Upper lobe of left lung (tissue), 6 donors: ENCODE measurements at places on chromosomes 11 and 22.

- peak; percentile 82 for DNase-seq
Measured at GRCh38 chr11:47565340-47566148, at the start of gene PTPMT1. Gene PTPMT1, plus strand, starts transcription at chr11:47565599. Its CDS starts 24 bp downstream, at chr11:47565623.

DNA sequence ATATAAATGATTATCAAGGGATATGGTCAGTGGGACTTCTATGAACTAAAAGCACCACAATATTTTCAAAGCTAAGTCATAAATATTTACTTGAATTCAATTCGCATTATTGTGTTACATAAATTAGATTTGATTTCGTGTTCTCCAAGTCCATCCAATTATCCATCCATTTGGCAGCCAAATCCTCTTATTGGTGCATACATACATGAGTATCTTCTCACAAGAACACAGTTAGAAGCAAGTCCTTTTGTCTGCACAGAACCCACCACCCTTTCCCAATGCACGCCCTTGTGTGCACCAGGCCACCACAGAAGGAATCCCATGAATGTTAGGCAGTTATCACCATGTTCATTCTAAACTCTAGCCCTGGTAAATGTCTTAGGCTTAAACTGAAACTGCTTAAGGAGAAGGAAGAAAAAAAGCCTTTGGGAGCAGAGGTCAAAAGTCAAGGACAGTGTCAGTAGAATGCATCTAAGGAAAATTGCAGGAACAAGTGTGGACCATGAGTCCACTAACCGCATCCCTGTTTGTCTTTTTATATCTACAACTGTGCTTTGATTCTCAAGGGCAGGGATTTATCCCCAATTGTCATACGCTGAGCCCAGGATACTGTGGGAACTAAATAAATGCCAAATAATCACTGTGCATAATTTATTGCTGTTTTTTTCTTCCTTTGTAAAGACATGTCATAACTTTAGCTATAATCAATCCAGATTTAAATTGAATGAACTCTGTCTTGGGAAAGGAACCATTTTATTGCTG is 108.2 kb upstream of the DDI1 start:
- no peak for DNase-seq

DNA sequence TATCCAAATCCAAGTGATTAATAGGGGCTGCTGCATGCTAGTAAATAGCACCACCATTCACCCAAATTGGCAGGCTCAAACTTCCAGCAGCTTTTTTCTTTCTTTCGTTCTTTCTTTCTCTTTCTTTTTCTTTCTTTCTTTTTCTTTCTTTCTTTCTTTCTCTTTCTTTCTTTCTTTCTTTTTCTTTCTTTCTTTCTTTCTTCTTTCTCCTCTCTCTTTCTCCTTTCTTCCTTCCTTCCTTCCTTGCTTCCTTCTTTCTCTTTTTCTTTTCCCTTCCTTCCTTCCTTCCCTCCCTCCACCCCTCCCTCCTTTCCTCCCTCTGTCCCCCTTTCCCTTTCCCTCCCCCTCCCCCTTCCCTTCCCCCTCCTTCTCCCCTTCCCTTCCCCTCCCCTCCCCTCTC is 81.5 kb downstream of the PDE3B start:
- DNase-seq = no peak

DNA sequence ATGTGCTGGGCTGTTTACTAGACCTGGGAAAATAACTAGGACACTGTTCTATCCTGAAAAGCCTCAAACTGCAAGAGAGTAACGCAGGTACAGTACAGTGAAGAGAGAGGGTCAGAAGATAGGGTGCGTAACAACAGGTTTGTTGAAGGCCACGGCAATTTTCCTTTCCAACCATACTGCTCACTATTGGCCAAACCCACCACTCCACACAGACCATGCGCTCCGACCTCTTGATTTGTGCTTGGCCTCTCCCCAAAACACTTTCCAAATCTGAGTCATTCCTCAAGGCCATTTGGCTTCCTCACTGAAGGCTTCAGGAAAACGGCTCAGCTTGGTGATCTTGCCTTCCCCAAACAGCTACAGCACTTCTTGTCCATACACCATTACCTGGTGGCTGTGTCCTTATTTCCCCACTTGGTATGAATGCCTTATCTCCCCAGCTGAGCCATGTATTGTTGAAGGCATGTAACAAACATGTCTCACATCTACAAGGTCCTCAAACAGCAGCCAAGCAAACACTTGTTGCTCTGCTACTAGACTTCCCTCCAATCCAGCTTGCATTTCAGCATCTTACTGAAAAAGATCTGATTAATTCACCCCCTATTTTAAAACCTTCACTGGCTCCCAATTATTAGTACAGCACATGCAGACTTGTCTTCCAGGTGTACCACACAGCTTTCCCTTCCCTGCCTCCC is 40.9 kb downstream of the TCF20 start:
- DNase-seq = peak; percentile 46

DNA sequence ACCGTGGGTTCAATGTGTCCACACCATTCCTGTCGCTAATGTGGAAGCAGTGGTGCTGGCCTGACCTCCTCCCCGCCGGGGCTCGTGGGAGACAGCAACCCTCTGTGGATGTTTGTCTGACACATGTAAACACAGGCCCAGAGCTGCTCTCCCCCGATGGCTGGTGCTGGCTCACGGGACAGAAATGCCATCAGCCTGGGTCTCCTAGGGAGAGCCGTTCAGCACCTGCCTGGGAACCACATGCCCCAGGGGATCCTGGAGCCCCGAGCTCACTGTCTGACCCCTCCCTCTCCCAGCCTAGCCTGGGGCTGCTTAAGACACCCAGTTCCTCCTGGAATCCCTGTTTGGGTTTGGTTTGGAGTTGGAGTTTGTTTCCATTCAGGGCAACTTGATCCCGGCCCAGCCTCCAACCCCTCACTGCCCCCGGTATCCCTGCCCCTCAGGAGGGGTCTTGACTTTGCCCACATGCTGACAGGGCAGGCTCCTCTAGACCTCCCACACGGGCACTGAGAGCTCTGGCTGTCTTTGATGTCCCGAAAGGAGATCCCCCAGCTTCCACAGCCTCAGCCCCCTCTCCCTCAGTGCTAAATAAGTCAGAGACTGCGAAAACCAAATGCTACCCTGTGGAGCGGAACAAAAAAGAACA is 50.9 kb upstream of the WNT11 start:
- DNase-seq = no peak

DNA sequence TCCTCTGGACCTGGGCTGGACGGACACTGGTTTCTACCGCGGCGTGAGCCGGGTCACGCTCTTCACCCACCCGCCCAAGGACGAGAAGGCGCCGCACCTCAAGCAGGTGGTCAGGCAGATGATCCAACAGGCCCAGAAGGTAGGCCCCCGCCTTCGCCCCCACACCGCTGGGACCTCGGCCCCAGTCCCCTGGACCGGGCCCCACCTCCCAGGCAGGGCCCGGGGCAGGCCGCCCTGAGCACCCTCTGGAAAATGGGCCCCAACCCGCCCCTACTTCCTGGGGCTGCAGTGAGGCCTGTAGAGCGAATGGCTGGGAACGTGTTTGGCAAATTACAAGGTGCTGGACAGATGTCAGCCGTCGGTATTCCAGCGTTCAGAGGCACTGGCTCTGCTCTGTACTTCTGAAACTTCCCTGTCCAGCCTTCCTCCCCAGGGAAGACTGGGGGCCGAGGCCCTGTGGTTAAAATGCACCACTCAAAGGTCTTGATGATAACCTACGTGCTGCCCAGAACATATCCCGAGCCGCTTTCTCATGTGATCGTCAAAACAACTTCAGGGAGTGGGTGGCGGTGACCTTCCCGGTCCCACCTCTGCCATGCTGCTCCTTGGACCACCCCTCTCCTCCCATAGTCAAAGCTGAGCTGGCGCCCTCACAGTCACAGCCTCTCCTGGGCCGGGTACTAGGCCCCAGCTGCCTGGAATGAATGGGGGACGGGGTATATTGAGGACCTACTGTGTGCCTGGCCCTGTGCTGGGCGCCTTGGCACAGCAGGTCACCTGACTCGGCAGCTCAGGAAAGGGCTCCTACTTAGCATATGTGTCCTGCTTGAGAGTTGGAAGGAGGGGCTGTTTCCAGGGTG is 869 bp downstream of the FAM83F start:
- DNase-seq = no peak

DNA sequence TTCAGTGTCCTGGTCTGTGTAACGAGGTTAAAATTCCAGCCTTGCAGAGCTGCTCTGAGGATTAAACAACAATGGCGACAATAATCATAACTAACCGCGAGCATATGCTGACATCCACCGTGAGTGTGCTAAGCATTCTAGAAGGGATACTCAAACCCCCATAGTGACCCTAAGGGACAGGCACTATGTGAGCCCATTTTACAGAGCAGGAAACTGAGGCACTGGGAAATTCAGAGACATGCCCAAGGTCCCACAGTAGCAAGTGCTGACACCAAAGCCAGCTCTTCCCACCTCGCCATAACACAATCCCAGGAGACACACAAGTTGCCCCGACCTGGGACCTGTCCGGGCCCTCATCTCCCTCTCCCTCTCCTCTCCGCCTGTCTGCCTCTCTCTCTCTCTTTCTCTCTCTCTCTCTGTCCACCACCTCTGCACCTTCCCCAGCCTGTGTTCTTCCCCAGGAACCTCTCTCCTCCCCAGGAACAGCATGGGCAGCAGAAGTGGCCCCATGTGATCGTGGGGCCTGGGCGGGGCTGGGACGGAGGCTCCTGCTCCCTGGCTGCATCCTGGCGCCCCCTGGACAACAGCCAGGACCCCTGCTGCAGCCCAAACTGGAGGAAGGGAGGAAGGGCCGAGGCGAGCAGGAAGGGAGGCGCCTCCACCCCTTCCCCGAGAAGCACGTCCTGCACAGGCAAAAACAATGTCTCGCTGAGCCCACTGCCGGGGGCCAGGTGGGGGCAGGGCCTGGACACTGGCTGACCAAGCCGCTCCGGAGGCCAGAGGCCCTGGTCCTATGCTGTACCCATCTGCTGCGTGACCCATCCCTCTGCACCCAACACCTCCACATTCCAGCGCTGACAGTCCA is 14.8 kb upstream of the MFNG start:
- peak; percentile 61 for DNase-seq

GRCh38 chr11:61675826-61676225 is 4.4 kb upstream of the DAGLA start:
- DNase-seq = no peak

GRCh38 chr11:65918211-65919140 is at the start of gene C11orf68:
Gene C11orf68, minus strand, starts transcription at chr11:65919062. Its CDS starts 31 bp downstream, at chr11:65919031.
- no peak for DNase-seq

GRCh38 chr11:119144825-119145486 is 3.9 kb upstream of the ABCG4 start:
- peak; percentile 37 for DNase-seq

DNA sequence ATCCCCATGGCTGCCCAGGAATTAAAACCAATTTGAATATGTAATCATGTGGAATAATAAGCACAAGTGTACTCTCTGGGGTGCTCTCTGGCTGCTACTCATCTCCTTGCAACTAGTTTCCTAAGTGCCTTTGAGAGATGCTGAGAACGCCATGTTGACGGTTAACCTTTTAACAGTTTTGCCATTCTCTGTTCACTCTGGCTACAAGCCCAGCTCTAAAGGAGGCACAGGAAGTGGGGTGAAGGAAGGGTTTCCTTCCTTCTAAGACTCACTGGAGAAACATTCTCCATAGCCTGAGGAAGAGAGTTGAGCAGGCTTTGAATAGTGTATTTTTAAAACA is 122.0 kb upstream of the ZC3H12C start:
- DNase-seq = no peak

DNA sequence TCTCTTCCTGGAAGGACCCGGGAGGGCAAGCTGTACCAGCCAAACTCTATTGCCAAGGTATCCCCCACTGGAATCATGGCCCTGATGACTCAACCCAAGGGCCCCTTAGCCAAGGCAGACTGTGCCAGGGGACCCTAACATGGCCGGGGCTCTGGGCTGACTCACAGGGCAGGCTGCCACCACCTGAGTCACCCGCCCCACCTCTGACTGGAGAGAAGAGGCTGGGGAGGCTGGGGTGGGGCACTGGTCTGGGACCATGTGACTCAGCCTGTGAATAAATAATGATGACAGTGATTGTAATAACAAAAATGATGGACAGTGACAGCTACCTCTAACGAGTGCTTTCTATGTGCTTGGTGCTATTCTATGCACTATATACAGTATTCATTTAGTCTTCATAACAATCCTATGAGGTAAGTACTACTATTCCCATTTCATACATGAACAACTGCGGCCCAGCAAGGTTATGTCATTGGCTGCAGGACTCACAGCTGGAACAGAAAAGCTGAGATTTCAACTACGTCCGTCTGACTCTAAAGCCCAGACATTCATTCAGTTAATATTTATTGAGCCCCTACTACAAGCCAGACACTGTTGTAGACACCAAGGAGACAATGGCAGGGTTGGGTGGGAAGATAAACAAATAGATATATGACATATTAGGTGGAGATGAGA is 84.2 kb downstream of the FBXO7 start:
- DNase-seq = peak; percentile 78

- no peak for DNase-seq
Measured at GRCh38 chr11:134116210-134116609, 47.3 kb downstream of the JAM3 start.

GRCh38 chr11:114774599-114775361 is 96.5 kb downstream of the NXPE2 start:
- DNase-seq = peak; percentile 42

- DNase-seq = no peak
Measured at GRCh38 chr11:28808771-28809170, 700.6 kb downstream of the METTL15 start.

GRCh38 chr22:37053310-37054055 is 1.9 kb downstream of the KCTD17 start:
- peak; percentile 64 for DNase-seq

DNA sequence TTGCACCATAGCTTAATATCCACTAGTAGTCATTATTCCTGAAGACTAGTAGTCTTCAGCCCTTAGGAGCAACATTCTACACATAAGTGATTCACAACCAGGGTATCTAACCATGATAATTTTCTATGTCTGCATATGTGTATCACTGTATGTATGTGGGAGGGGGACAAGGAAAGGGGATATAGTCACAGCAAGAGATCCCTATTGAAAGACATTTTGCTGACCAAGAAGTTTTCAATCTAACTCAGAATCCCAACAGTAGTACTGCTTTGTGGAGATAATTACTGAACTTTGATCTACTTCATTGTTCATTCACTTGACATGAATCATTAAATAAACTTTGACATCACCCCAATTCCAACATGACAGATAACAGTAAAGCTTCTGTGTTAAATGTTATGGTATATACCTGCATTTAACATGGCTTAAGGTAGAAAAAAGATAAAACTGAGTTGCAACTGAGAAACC is 10.3 kb downstream of the PIK3C2A start:
- no peak for DNase-seq
